ENCODE measurements at places on chromosomes 1 and 21.

DNA sequence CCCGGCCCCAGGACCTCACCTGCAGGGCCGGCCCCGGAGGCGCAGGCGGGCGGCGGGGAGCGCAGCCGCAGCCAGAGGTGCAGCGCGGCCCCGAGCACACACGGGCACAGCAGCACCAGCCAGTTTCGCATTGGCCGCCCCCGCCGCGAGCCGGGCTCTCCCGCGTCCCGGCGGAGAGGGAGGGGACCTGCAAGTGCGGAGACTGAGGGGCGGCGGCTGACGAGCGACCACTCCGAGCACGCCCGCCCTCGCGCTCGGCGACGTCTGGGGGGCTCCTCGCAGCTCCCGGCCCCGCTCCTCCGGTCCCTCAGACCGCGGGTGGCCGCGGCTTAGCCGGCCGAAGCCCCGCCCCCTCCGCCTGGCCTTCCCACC, at the start of gene B3GALNT2:
Gene B3GALNT2 (minus strand): TSS at position 331 of the 372 bp plus-strand sequence. CDS start 200 bp downstream, at position 131.
- no peak for DNase-seq

DNA sequence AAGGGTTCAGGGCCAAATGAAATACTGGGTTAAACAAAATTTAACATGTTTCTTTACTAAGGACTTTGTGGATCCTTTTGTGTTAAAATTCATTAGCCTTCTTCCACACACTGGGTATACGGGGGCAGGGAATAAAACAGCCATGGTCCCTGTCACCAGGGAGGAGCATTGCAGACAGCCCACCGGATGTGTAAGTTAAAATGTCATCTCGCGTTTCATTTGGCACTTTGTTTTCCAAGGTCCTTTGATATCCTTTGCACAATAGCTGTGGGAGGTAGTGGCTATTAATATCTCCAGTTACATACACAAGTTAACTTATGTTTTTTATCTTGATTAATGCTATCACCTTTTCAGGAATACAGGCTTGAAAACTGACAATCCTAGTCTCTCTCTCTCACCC, 172.7 kb downstream of the BARHL2 start:
- no peak for DNase-seq

DNA sequence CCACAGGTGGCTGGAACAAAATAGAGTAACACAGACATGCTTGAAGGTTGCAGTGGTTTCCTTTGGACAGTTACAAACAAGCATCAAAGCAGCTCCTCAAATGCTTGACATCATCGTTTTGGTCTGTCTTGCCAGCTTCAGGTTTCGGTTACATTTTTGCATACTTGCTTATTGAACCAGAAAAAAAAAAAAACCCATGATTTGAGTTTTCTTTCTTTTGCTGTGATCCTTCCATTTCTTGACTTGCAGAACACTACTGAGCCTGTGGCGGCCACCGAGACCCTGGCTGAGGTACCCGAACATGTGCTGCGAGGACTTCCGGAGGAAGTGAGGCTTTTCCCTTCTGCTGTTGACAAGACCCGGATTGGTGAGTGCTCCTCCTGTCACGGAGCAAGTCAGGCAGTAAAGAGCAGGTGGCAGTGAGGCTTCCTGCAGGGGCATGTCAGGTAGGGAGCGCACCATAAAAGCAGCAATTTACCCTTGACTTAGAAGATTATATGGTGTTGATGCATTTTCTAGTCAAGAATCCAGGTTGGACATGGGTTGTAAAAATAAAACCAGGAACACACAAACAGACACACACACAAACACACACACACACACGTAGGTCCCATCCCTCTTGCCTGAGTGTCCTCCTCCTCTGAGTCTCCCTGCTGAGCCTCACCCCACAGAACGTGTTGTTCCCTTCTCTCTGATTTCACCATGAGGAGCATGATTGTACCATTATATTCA, 30.9 kb downstream of the PRDM2 start:
- DNase-seq = no peak

- DNase-seq = no peak
These were observed 30.6 kb downstream of the CDK18 start for GRCh38 chr1:205535096-205535495.

- DNase-seq = no peak
These were observed 120.9 kb downstream of the KCNN3 start for GRCh38 chr1:154749078-154749760.

DNA sequence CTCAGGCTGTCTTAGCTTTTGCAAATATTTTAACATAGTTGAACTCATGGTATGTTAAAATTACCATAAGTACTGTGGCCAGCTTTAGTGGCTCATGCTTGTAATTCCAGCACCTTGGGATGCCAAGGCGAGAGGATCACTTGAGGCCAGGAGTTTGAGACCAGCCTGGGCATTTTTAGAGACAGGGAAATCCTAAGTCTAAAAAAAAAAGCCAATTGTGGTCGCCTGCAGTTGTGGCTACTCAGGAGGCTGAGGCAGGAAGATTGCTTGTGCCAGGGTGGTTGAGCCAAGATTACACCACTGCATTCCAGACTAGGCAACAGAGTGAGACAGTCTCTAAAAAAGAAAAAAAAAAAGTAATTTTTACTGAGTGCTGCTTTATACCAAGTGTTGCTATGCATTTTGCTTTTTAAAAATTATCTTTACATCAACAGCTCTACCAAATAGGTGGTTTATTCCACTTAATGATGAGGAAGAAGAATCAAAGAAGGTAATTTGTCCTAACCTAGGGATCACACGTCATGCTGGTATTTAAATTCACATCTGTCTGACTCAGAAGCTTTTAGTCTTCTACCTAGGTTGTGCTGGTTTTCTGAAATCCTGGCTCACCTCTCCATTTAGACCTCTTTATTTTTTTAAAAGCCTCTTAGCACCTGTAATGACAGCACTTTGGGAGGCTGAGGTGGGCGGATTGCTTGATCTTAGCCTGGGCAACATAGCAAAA, 16.8 kb downstream of the PPP1R12B start:
- DNase-seq = no peak

GRCh38 chr21:29436143-29436542, 137.4 kb downstream of the BACH1 start:
- peak; percentile 35 for DNase-seq
